ENCODE measurements at places on chromosomes 6 and 20.

- DNase-seq = peak; percentile 76
Observed at GRCh38 chr20:2742934-2743559, 50.5 kb downstream of the EBF4 start.

DNA sequence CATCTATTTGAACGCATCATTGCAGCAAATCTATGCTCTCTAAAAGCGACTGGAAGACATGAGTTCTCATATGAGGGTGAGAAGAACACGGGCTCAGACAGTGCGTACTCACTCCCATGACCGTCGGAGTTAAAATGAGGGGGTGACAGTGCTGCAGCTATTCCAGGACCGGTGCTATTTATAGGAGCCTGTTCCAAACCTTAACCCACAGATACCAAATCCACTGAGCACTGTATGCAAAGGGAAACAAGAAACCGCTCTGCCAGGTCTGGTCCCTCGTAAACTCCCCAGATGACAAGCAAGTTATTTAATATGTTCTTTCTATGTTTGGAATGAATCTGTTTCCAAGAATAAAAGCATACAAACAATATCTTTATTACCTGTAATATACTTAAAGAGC is 22.9 kb downstream of the PPP1R3G start:
- DNase-seq = no peak

GRCh38 chr6:33952016-33952415 is 148.2 kb upstream of the MLN start:
- no peak for DNase-seq

DNA sequence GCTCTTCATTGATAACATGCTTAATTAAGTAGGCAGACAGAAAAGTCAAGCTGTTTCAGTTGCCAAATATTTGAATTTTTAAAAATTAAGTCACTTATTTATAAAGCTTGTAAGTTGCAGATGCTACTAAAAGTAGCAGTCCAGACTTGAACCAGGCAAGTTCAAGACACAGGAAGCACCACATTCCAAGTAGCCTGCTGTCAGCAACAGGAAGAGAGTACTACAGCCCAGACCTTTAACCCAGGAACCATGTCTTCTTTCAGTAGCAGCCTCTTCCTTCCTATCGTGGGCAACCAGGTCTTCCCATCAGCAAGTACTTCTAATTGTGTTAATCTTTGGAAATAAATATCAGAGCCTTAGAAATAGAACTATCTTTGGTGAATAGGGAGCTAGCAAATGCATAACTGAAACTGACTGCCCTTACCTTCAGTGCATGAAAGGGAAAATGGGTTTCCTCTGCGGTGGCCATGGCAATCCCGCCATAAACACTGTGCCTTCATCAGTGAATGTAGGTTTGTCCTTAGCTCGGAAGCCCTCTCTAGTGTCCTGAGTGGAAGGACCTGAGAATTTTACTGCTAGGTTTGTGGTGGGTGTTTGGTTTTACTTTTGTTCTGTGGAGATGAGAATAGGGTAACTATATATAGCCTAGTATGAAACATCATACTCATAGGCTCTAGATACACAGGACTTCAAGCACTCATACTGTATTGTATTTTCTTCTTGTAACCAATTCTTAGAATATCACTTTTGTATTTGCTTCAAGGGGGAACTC is 95.6 kb downstream of the SYCP2 start:
- no peak for DNase-seq

GRCh38 chr20:54197621-54198604 is 10.0 kb upstream of the PFDN4 start:
- no peak for DNase-seq

DNA sequence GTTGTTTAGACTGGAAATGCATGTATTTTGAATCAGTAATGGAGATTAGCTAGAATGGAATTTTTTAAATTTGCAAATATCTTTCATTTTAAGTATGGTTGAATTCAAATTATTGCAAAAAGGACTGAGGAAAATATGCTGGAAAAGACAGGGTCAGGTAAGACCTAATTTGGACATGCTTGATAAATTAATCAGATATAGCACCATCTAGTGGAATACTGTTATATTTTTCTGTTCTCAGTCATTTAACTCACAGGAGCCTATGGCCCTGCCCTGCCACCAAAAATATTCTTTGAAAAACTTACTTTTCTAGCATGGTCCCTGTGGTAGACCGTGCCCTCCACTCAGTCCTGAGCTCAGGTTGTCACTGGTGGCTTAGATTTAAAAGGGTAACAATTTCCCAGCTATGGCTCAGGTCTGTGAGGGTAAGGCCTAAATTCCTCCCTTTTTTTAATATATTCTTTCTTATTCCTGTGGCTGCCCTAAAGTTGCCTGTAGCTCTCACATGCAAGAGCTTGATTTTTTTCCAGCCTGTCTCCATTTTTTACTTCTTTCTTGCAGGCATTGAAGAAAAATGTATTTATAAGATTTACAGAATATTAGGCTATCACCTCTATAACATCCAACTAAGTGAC is 25.3 kb upstream of the KIAA1586 start:
- DNase-seq = peak; percentile 85

GRCh38 chr6:45500924-45501816 is 123.4 kb upstream of the SUPT3H start:
- no peak for DNase-seq

GRCh38 chr6:136566007-136566487 is 15.8 kb upstream of the MAP7 start:
- peak; percentile 19 for DNase-seq

- DNase-seq = peak; percentile 99
Observed at GRCh38 chr6:56387621-56388414, 140.4 kb upstream of the COL21A1 start.

- no peak for DNase-seq
Observed at GRCh38 chr6:38192011-38192410, 372.5 kb downstream of the ZFAND3 start.

DNA sequence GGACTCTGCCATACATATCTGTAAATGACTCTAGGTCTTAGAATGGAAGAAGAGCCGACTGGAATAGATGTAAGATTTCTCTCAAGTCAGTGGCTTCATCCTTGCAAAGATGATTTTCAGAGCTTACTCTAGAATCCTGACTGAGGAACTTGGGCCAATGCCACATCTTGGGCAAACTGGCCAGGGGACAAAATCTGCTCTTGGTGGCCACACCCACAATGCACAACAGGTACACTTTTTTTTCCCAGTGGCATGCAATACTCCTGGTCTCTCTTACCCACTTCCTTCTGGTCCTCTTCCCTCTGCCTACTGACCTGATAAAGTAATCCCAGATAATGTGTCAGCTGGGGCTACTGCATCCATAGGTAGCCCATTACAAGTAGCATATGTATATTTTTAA is 13.4 kb downstream of the CLIC5 start:
- no peak for DNase-seq

- DNase-seq = no peak
Observed at GRCh38 chr20:24781418-24781980, 167.6 kb upstream of the CST7 start.

DNA sequence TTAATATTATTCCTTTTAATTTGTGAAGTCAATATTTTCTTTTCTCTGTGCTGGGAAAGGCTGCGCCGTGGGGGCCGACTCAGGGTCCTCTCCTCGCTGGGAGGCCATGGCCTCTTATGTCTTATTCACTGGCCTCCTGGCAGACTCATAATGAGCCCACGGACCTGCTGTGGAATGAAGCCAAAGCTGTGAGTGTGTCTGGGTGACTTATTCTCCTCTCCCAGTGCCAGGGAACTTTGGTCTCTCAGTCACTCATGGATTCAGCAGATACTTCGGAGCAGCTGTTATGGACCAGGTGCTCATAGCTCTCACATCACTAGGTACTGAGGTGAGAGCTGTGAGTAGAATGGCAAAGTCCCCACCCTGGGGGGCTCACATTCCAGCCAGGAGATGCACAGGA is 297.6 kb downstream of the CDH26 start:
- no peak for DNase-seq

- DNase-seq = no peak
Observed at GRCh38 chr20:51017251-51017650, 5.7 kb downstream of the KCNG1 start.

GRCh38 chr6:109961611-109962041 is 16.5 kb upstream of the GPR6 start:
- DNase-seq = no peak

DNA sequence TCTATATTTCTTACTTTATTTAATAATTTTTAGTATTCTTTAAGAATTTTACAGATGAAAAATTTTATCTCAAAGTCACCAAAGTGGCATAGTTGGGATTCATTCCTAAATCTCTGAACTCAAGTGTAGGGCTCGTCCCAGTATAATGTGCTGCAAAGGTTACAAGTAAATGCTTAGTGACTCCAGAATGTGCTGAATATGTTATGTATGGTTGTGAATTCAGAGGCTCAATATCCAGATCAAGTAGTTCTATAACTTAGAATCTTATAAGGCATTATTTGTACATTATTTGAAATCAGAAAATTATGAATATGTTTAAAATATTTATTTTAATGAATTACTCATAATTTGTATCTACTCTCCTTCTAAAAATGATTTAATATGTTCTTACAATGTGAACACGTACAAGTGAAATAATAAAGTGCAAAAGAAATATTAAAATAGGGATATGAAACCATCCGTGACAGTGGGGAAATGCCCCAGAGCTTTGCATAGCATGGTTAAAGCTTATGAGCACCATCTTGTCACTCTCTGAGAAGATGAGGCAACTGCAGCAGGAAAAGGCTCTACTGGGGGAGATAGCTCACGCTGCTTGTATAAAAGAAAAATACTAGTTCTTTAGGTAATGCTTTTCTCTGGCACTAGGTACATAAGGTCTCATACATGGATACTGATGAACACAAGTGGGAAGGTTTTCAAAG is 259.0 kb downstream of the FOXC1 start:
- no peak for DNase-seq

All from NCI-H510A treated with DMSO at 0.1 percent for 48 hours (cell line).